ENCODE measurements at places on chromosomes 6 and 20. TPM values are rescaled to one million over a fixed set of nuclear protein-coding genes. Genes with fewer than 3 reads are reported as not detected.

GRCh38 chr20:35636095-35636494 lies 20.5 kb downstream of the SPAG4 start:
- no peak for DNase-seq

GRCh38 chr6:10099529-10100140 lies 315.2 kb downstream of the TFAP2A start:
- no peak for DNase-seq

TINAG gene
- total RNA-seq, result 4.8 TPM

DNA sequence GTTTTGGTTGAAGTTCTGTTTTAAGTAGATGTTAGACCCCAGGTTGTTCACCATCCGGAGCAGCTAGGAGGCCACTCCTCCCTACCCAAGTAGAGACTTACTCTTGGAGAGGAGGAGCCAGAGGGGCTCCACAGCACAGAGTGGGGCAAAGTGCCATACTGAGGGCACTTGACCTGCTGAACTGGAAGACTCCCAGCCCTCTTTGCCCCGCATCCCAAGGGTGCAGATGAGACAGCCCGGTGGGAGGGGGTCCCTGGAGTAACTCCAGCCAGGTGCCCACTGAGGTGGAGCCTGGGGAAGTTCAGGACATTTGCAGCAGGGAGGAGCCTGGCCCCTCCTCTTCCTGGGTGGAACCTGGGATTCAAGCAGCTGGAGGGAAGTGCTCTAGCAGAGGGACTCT lies 102.1 kb upstream of the GPR6 start:
- no peak for DNase-seq

DNA sequence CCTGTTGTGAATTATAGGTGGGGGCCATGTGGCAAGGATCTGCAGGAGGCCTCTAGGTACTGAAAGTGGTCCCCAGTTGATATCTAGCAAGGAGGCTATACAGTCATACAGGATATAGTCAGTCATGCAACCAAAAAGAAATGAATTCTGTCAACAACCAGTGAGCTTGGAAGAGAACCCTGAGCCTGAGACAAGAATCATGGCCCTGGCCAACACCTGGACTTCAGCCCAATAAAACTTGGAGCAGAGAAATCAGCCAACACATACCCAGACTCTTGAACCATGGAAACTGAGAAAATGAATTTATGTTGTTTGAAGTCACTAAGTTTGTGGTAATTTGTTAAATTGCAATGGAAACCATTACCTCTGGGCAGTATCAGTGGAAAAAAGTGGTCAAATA lies 370.2 kb downstream of the KIF16B start:
- no peak for DNase-seq

DNA sequence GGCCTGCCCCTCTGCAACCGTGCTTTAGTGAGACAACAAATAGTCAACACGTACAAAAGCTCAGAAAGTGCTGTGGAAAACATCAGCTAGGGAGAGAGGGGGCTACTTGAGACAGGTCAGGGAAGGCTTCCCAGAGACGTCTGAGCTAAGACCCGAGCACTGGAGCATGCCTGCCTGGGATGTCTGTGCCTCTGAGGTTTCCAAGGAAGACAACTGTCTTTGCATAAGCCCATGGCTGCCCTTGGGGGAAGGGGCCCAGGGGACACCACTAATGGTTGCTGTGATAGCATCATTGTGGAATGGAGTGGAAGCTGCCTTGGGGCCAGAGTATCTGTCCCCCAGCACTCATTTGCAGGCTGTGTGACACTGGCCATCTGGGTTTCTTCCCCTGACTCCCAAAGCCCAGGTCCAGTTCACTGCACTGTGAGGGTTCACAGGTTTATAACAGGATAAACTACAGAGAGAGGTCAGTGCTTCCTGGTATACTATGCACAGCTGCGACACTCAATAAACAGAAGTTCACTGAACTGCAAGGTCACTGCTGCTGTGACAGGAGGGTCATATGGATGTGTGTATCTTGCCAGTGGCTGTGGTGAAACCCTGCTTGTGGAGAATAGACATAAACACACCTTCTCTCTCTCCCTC lies 1.5 kb upstream of the ARFGEF2 start:
- no peak for DNase-seq

DNA sequence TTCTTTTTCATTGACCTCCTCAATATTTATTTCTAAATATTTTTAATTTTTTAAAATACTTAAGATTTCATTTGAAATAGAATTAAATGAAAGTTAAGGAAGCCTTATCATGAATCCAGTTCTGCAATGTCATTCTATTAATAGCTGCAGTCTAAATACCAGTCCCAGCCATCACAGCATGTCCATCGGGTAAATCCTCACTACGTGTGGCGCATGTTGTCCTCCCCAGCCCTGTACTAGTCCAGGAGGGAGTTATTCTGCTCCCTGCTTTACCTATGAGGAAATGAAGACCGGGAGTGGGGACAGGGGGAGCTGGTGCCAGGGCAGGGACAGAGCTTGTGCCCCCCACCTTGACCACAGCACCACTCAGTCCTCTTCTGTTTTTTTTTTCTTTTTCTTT lies 125.1 kb upstream of the QKI start:
- no peak for DNase-seq

- no peak for DNase-seq
These were observed 133.1 kb upstream of the COL21A1 start for GRCh38 chr6:56380476-56380875.

FAM83D gene
- 11.7 TPM for total RNA-seq

NFATC2 gene
- total RNA-seq, result 10.1 TPM

DNA sequence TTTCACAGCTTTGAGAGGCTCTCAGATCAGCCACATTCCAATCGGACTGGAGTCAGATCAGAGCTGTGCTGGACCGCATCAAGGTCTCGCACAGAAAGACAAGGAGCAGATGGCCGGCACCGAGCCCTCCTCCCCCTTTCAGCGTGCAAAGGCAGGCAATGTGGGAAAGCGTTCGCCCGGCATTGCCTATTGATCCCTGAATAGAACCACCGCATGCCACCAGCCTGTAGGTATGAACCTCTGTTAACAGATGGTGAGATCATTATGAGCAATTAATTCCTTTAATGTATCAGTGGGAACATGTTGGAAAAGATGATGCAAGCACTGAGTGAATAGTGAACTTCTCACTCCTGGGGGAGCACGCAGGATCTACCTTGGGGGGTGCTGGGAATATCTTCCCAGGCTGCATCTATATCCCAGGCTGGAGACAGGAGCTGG lies 117.5 kb upstream of the ID4 start:
- DNase-seq, result no peak

- DNase-seq, result no peak
These were observed 157.9 kb downstream of the SYNDIG1 start for GRCh38 chr20:24627291-24627690.

DNA sequence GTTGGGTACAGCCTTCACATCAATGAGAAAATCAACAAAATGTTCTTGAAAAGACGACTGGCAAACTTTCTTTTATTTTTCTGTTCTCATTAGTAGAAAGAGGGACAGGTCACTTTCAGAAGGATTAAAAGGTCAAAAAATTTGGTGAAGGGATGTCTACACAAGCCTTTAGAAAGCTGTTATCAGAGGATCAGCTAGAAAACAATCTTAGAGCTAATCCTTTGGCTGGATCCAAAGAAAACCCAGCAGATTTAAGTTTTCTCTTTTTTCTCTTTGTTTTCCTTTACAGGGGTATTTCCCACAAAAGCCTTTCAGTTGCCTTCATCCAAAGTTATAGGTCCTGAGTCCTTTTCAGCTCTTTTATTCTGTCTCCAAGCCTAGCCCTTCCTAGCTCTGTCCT lies 57.3 kb upstream of the EDN1 start:
- no peak for DNase-seq

RCAN2 gene
- 5.7 TPM for total RNA-seq

GRCh38 chr6:38221251-38221650 lies 401.7 kb downstream of the ZFAND3 start:
- DNase-seq, result no peak

DNA sequence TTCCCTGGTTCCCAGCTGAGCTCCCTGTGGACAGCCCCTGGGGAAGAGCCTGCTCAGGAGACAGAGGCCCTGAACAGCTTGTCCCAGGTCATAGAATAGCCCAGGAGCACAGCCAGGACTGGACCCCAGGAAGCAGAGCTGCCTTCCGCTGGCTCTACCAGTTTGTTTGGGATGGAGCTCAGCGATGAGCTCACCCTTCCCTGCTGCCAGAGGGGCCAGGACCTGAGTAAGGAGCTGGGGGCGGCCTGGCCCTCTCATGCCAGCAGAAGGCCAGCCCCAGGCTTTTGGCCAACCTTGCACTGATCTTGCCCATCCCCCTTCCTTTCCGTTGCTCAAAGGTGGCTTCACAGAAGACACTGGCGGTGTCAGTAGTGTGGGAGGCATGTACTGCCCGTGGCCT lies 17.5 kb downstream of the MMP24OS start:
- no peak for DNase-seq

- no peak for DNase-seq
These were observed 80.9 kb upstream of the HTR1E start for GRCh38 chr6:86856379-86856778.

DNA sequence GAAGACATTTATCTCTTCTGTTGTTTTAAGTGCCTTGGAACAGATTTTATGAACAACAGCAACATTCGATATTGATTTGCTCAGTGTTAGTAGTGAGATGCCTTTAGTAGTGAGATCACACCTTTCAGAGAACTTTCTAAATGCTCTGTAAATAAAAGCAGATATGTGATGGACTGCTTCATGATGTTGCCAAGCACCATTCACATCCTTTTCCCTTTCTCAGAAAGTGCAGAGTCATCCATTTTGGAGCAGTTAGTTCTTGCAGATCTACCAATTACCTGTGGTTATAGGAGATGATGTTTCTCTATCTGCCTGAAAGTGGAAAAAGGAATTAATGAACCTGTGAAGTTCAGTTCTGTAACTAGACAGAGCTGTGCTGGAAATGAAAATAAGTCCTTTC lies 27.0 kb downstream of the CBFA2T2 start:
- DNase-seq, result no peak

ARID1B gene
- total RNA-seq, result 41.4 TPM

GRCh38 chr6:118859517-118860064 lies 34.4 kb upstream of the ASF1A start:
- DNase-seq, result no peak

- no peak for DNase-seq
These were observed 792.6 kb downstream of the PHF3 start for GRCh38 chr6:64428186-64428585.

DNA sequence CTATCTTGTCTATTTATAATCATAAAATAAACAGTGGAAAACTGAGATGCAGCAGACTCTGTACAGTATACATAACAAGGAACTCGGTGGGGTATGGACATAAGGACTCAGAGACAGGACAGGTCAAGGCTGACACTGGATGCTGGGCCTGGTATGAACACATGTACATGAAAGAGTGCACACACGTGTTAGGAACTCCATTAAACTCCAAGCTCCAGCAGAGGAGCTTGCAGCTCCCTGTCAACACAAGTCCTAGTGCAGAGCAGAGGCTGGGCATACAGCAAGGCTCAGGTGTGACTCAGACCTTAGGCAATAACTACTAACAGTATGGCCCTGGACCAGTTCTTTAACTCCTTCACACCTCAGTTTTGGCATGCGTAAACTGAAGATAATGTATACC lies 17.1 kb downstream of the NAPB start:
- no peak for DNase-seq

PSMB9 gene
- total RNA-seq, result 53.8 TPM

TCP11 gene
- total RNA-seq, result 0.41 TPM

DNA sequence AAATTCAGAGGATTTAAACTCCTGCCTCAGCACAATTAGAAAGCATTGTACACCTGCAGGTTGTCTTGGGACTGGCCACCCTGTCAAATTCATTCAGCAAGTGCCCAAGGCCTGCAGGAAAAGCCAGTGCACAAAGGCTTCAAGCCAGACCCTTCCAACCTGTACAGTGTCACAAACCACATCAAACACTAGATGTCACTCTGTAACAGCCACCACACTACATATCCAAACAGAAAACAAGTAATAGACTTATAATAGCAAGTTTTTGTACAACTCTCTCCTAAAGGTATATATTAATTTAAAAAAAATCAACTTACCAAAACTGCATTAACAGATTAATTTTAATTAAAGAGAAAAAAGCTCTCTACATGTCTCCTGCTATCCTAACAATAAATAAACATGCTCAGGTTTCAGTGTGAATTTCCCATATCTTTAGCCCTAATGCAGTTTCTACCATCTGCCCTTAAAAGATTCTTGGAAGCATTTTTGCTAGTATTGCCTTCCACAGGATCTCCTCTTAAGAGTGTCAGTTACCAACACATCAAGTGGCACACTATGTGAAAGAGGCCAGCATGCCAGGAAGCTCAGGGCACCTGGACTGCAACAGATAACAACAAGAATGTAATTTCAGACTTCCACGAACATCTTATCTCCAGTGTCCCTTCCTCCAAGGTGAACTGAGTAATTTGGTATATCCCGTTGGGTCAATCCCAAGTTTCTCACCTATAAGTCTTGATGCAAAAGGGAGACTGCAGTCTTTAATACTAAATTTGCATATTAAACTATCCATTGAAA lies 47.5 kb downstream of the RALGAPA2 start:
- peak; percentile 48 for DNase-seq

SH3BGRL2 gene
- total RNA-seq, result 19.2 TPM

DNA sequence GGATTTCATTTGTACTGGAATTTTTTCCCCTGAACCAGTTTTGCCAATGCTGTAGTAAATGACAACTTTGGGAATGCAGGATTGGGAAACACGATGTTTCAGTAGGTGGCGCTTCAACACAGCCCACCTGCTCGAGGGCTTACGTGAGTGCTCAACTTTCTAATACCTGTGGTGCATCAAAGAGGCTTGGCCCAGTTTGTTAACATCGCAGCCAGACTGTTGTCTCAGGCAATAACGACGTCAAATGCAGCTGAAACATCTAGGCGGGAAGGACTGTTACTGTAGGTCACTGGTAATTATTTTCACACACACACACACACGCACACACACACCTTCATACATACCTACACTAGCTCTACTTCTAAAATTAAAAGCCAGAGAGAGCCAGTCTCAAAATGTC lies 815.5 kb upstream of the SLC35B3 start:
- DNase-seq, result no peak

CRISP3 gene
- total RNA-seq, result not detected

DNA sequence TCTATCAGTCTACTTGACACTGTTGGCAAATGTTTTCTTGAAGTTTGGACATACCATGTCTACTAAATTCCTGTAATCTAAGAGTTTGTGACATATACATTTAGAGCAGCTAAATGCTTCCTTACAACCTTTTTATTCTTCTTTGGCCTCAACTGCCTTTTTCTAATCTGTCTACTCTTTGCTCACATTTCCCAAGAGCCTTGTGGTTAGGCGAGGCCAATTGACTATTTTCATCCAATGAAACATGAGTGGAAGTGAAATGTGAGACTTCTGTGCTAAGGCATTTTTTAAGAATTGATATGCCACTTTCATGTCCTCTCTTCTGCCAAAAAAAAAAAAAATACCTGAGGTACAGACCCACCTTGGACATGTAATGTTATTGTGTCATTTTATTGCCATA lies 158.2 kb upstream of the MCHR2 start:
- DNase-seq, result no peak

DNA sequence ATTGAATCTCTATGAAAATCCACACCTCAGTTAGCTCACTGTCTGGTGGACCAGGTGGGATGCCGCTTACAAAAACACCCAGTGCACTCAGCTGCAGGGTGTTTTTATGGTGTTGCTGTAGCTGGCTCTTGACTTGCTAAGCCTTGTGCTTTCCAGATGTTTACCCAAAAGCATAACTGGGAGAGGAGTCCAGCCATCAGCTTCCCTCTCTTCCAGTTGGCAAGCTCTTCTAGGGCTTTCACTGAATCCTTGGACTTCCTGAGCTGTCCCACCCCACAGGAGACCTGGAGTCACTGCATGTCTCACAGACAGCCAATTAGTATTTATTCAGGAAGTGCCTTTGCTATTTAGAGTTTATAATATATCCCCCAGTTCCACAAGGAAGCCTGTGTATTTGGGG lies 210.9 kb downstream of the FNDC1 start:
- no peak for DNase-seq

GRCh38 chr6:7243179-7243981 lies 69.6 kb downstream of the SSR1 start:
- DNase-seq, result peak; percentile 51
